IMR-90 (cell line): ENCODE measurements at places on chromosomes 2 and 18. TPM values are rescaled to one million over a fixed set of nuclear protein-coding genes. Genes with fewer than 3 reads are reported as not detected.

GRCh38 chr2:9401646-9402371 lies 21.5 kb downstream of the ITGB1BP1 start:
- no peak for DNase-seq

DNA sequence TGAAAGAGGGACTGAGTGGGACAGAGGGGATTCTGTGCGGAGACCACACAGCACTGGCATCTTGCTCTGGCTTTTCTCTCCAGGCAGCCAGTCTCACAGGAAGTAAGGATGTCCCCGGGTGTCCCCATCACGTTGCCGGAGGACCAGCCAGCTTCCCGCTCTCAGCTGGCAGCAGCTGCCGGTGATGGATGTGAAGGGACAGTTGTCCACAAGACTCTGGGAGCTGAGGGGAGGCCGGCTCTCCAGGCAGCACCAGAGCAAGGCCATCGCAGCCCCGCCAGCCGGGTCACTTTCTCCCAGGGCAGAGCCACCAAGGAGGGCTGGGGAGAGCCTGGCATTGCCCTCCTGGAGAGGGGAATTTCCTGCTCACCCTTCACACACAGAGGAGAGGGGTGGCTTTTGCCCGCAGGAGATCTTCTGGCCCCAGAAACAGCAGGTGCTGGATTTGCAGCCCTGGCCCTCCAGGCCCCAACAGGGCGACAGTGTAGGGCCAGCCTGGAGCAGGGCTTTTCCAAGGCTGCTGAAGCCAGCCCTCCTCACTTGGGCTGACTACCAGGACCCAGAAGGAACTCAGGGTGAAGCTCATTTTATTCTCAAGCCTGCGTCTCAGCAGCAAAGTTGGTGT lies 24.0 kb upstream of the B3GNT7 start:
- no peak for DNase-seq

The LHCGR gene
- under 0.01 and 0.18 TPM in 2 replicates for total RNA-seq

The ATP6V1C2 gene
- not detected in 2 replicates for total RNA-seq

The EN1 gene
- not detected in 2 replicates for total RNA-seq
